ENCODE measurements at places on chromosomes 2 and 18. TPM values are rescaled to one million over a fixed set of nuclear protein-coding genes. Genes with fewer than 3 reads are reported as not detected.

The GPR155 gene
- total RNA-seq = 20.5 TPM

The L3MBTL4 gene
- 2.0 TPM for total RNA-seq

The ZAP70 gene
- total RNA-seq = not detected

The LOXHD1 gene
- total RNA-seq = not detected

The ELOA2 gene
- not detected for total RNA-seq

The CRIM1 gene
- total RNA-seq = 276 TPM

The TRABD2A gene
- total RNA-seq = 0.54 TPM

The PARD3B gene
- 0.39 TPM for total RNA-seq

The DLGAP1 gene
- not detected for total RNA-seq

The CIAO1 gene
- 78.5 TPM for total RNA-seq

The CROCC2 gene
- total RNA-seq = not detected

The MAP3K19 gene
- not detected for total RNA-seq

The CEP192 gene
- total RNA-seq = 30.6 TPM

The SOX11 gene
- 5.9 TPM for total RNA-seq

The GPR39 gene
- 34.2 TPM for total RNA-seq

The SLC9A4 gene
- total RNA-seq = 0.79 TPM

The MPHOSPH10 gene
- 21.6 TPM for total RNA-seq

The LOXL3 gene
- total RNA-seq = not detected

The RBKS gene
- 2.4 TPM for total RNA-seq

The LYG1 gene
- 0.79 TPM for total RNA-seq

The OR6B2 gene
- not detected for total RNA-seq

The CD8B2 gene
- total RNA-seq = 0.11 TPM

The CXCR1 gene
- total RNA-seq = not detected

The NBEAL1 gene
- total RNA-seq = 40.0 TPM

The APCDD1 gene
- total RNA-seq = 2.0 TPM

The CHRNG gene
- not detected for total RNA-seq

The MATN3 gene
- total RNA-seq = 6.3 TPM

The GDF7 gene
- under 0.01 TPM for total RNA-seq

The ANKRD62 gene
- not detected for total RNA-seq

The KIDINS220 gene
- 65.4 TPM for total RNA-seq

The ST8SIA5 gene
- not detected for total RNA-seq

The TXNDC2 gene
- not detected for total RNA-seq

The PRSS56 gene
- not detected for total RNA-seq

The FMNL2 gene
- 42.5 TPM for total RNA-seq

Data from placental epithelial cell (primary cell).